ENCODE measurements at places on chromosomes 6 and 20.

- DNase-seq, result no peak
Measured at GRCh38 chr6:4606821-4607704, 169.1 kb upstream of the CDYL start.

GRCh38 chr20:48908656-48909319, 12.7 kb upstream of the ARFGEF2 start:
- DNase-seq, result no peak

- no peak for DNase-seq
Measured at GRCh38 chr6:90893400-90893799, 306.5 kb upstream of the MAP3K7 start.

- no peak for DNase-seq
Measured at GRCh38 chr6:100165442-100165841, 171.4 kb upstream of the MCHR2 start.

DNA sequence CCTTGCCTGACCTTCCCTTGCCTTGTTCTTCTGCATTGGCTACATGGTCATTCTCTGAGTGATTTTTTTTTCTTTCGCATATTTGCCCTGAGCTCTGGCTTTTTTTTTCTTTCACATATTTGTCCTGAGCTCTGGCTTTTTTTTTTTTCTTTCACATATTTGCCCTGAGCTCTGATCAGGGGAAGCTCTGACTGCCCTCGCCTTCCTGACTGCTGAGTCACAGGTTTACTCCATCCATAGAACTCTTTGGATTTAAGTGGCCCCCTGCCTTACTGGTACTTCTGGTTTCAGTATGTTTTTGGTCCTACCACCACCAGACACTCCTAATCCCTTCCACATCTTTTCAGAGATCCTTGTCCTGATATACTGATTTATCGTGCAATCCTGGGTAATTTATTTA, 201.1 kb downstream of the OGFRL1 start:
- no peak for DNase-seq

DNA sequence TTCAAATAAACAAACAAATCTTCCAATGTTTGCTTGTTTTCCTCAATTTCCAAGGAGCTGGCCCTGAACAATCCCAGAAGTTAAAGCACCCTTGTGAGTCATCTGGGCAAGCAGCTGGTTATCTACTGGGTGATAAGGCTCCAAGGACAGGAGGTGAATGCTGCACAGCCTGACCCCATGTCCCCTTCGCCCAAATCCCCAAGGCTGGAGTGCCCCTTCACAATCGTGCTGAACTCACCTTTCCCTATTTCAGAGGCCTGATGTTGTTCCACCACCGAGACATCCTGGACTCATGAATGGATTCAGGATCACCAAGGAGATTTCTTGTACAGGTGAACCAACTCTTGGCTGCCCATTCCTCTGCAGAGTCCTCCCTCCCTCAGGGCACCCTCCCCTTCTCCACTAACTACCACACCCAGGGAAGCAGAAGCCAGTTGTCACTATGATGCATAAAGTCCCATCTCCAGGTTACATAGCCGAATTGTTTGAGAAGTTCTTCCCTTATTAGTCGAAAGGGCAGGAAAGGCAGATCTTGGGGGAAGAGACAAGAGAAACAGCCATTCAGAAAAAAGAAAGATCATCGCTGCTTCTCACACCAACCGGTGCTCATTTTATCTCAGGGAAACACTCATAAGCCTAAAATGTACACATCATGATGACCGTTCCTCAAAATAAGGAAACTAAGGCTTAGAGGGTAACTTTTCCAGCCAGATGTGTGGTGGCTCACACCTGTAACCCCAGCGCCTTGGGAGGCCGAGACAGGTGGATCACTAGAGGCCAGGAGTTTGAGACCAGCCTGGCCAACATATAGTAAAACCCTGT, 138.8 kb upstream of the RREB1 start:
- no peak for DNase-seq

GRCh38 chr6:73965539-73966029, 269.6 kb downstream of the CD109 start:
- DNase-seq, result no peak

DNA sequence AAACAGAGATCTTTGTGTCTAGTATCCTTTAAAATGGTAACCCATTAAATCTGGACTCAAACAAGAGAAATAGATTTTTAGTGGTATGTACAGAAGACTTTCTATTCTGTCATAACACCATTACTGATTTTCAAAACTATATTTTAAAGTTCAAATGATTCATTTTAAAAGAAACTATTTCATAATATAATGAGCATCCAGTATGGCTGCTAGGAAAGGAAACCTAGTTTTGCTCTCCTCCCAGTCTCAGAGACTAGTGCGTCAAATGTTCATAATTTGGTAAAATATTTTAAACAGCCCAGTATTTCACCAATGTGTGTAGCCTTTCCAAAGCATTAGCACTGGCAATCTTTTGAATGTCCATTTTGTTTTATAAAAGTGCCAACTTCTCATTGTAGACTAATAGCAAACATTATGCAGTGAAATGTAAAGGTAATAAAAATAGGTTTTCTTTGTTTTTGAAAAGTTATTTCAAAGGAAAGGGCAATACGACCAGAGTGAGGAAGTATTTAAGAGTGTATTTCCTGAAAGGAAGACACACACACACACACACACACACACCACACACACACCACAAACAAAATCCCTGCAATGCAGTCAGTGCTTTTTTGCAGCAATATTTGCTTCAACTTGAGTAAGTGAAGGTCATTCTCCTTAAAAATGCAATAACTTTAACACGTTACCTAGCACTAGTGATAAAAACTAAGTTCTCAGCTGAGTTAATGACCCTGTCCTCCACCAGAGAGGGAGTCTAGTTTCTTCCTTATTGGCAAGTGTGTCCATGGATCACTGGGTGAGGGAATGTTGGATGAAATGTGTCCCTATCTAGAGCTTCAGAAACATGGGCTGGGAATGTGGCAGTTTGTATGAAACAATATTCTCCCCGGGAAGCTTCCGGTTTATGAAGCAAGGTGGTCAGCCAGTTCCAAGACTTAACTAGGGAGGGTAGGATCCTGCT, 4.6 kb downstream of the PPP1R3G start:
- DNase-seq, result no peak

GRCh38 chr6:138722425-138723371, 50.9 kb upstream of the CCDC28A start:
- DNase-seq, result no peak

DNA sequence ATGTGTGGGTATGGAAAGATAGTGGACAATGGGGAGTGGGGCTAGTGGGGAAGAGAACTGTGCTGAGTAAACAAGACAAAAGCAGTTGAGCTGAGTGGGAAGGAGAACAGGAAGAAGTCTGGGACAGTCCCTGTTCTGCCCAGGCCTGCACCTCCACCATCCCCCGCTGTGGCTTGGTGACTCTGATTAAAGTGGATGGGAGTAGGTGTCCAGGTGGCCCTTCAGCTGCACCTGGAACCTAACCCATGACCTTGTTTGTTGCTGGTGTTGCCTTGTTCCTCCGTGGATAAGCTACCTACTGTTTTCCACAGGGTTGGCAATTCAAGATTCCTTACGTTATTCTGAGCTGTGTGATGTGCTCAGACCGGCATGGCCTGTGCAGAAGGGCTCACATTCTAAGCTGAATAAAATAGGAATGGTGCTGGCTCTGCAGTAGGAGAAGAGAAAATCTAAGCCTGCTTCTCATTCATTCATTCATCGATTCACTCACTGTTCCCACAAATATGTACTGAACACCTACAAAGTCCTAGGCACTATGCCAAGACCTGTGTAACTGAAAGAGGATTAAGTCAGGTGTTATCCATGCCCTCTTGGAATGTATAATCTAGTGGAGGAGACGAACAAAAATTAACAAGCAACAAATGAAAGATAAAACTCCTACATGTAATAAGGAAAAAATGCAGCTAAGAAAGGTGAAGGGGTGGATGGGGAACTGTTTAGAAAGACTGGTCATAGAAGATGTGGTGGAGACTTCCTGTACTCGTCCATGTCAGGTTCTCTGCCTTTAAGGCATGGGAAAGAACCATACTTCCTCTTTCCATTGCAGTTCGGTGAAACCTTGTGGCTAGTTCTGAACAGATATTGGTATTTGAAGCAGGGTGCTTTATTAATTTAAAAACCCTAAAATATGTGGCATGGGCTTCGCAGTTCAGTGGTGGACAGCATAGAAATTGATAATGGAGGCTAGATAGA, 10.1 kb upstream of the CALHM6 start:
- no peak for DNase-seq

- DNase-seq, result no peak
Measured at GRCh38 chr20:34190679-34191090, 50.5 kb upstream of the ASIP start.

DNA sequence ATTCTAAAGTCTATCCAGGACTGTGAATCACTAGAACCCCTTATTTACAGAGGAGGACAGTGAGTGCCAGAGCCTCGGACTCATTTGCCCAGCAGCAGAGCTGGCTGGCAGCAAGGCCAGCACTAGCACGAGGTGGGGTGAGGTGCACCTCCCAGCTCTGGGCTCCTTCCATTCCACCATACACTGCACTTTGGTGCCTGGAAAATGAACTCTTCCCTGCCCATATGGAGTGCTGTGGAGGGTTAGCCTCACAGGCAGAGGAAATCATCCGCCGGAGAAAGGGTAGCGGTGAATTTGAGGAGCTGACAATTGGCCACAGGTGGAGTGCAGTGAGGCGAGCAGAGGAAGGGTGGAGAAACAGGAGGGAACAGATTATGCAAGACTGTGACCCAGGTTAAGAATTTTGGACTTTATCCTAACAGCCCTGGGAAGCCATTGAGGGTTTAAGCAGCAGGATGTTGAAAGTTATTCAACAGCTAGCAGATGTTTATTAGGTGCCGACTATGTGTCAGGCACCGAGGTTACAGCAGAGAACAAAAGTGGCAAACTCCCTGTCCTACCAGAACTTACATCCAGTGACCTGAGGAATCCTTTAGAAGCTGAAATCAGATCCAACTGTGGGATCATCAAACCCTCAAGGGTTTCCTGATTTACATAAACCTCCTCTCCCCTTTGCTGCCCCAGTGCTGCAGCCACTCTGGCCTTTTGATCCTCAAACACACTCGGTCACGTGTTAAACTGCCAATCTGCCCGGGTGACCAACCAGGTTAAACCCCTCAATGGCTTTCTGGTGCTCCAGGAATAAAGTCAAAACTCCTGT, 6.2 kb downstream of the TRIM26 start:
- no peak for DNase-seq

- no peak for DNase-seq
Measured at GRCh38 chr6:141906569-141907080, 226.1 kb upstream of the GJE1 start.

GRCh38 chr6:141443032-141443431, 689.7 kb upstream of the GJE1 start:
- no peak for DNase-seq

DNA sequence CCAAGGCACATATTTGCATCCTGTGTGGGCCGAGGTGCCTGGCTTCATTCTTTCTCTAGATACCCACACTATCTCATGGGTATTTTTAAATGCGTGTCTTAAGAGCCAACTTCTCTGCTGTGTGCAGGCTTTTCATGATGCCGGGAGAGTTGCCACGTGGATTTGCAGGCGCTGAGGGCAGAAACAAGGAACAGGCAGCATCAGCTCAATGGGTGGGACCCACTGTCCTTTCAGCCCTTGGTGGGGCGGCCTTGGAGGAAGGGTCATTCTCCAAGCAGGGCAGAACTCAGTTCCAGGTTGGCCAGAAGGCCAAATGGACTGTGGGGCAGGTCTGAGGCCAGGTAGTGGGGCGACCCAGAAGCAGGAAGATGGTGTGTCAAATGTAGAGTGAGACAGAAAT, 84.7 kb downstream of the PHACTR3 start:
- no peak for DNase-seq

GRCh38 chr20:58514321-58515232, 622 bp downstream of the APCDD1L start:
- DNase-seq, result no peak

DNA sequence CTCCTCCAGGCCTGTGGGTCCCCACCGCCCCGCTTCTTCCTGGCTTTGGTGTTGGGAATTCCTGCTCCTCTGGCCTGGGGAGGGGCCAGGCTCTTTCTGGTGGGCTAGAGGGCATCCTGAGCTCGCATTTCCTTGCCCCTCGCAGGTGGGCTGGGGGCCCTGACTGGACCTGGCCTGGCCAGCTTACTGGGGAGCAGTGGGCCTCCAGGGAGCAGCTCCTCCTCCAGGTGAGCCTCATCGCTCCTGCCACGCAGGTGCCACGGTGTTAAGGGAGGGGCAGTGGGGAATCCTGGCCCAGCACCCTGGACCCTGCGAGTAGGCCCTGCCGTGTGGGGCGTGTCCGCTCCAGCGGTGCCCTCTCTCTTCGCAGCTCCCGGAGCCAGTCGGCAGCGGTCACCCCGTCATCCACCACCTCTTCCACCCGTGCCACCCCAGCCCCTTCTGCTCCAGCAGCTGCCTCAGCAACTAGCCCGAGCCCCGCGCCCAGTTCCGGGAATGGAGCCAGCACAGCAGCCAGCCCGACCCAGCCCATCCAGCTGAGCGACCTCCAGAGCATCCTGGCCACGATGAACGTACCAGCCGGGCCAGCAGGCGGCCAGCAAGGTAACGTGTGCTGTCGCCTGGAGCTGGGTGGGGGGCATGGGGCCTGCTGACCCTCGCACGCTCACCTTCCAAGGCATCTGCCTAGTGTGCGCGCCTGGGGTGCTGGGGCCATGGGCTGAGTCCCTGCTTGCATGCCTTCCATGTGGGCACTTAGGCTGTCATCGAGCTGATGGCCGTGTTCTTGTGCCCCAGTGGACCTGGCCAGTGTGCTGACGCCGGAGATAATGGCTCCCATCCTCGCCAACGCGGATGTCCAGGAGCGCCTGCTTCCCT, 4.7 kb downstream of the ADRM1 start:
- no peak for DNase-seq

GRCh38 chr20:5528719-5529256, 212.0 kb upstream of the PROKR2 start:
- peak; percentile 42 for DNase-seq

DNA sequence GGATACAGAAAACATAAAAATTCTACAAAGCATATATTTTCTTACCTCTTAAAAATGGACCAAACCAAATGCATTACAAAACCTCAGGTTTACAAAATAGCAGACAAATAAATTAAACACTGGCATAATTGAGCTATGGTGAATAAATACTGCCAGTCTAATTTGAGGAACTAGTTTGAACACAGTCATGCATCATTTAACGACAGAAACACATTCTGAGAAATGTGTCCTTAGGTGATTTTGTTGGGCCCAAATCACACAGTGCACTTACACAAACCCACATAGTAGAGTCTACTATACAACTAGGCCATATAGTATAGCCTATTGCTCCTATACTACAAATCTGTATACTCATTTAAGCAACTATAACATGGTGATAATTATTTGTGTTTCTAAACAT, 215.6 kb downstream of the FOXC1 start:
- no peak for DNase-seq

DNA sequence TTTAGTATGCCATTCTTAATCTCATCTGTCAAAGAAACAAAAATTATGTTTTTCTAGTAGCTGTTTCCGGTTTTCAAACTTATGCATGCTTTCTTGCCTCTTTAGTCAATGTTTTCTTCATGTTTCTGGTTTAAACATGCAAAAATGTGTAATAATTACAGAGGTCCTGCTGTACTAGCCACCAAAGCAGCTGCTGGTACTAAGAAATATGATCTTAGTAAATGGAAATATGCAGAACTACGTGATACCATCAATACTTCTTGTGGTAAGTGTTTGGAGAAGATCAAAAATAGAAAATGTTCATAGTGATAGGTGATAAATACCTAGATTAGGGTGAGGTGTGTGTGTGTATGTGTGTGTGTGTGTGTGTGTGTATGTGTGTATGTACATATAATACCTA, 158.4 kb downstream of the MYO6 start:
- DNase-seq, result no peak

- no peak for DNase-seq
Measured at GRCh38 chr6:138975815-138976214, 12.2 kb downstream of the REPS1 start.

- no peak for DNase-seq
Measured at GRCh38 chr20:33788351-33789049, 22.6 kb upstream of the CHMP4B start.

- DNase-seq, result no peak
Measured at GRCh38 chr6:158654960-158655489, 5.2 kb downstream of the SYTL3 start.
